ENCODE measurements at places on chromosomes 4 and X. TPM values are rescaled to one million over a fixed set of nuclear protein-coding genes. Genes with fewer than 3 reads are reported as not detected.

VAMP7 gene
- 40.3 TPM for total RNA-seq

HPF1 gene
- total RNA-seq = 23.9 TPM

DNA sequence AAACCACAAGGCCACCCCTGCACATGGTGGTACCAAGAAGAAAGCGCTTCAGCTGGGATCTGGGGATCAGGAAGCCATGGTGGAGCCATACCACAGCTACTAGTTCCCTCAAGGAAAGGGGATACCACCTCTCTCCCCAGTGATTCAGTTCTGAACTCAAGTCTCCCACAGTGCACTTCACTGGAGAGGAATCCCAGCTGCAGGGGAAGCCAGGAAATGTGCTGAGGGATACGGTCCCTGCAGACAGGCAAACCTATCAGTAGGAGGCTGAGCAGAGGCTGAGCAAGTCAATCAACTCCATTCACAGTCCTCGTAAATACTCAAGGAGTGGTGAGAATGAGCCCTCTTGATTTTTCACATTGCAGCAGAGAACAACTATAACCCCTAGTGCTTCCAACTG lies 11.0 kb downstream of the TMEM192 start:
- DNase-seq = no peak

- DNase-seq = peak; percentile 31
Measured at GRCh38 chrX:13059637-13060499, 15.4 kb upstream of the FAM9C start.

DNA sequence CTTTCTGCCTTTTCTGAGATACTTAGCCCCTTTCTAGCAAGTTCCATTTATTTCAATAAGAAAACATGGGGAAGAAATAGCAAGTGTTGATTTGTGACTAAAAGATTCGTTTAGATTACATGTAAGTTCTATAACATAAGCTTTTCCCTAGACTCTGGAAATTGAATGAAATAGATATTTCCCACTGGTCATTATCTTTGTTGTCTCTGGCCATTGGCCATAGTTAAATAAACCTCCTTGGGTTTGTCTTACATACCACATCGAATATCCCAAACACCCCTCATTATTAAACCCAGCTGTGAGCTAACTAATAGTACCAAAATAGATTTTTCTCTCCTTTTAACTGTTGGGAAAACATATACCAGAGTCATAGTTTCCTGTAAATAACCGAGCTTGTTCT lies 534.8 kb downstream of the IQCM start:
- DNase-seq = no peak

DCAF12L2 gene
- 1.4 TPM for total RNA-seq

RPS6KA3 gene
- total RNA-seq = 26.6 TPM

TSC22D3 gene
- total RNA-seq = 17.0 TPM

DNA sequence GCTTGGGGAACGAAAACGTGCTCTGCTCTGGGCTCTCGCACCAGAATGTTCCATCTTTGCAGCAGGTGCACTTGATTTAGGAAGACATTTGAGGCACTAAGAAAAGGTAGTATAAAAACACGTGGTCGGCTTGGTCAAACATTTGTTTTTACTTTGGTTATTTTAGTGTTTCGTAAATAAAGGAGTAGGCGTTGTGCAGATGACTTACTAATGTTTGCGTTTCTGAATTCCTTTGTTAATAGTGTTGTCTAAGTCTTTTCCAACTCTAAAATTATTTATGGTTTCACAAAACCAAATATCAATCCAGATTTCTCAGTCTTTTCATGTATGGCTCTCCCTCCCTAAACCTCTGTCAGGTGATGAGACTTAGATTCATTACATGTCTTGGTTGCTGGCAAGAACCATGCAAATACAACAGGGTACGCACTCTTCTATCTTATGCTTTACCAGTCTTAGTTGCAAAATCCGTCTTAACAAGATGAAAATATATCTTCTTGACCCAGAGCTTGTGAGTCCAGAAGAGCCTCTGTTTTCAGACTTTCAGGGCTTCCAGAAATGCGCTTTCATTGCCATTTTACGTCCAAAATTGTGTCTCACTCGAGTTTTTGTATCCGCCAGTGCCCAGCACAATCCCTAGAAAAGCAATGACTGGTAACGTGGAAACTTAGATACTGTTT lies 686 bp downstream of the MTHFD2L start:
- no peak for DNase-seq

- no peak for DNase-seq
Measured at GRCh38 chr4:109037026-109037425, 265.4 kb downstream of the COL25A1 start.

GRCh38 chr4:150818661-150819060 lies 196.4 kb downstream of the LRBA start:
- DNase-seq = no peak

- no peak for DNase-seq
Measured at GRCh38 chr4:153418558-153418957, 47.6 kb upstream of the TMEM131L start.

USP26 gene
- not detected for total RNA-seq

GRCh38 chrX:19776753-19777152 lies 110.6 kb downstream of the SH3KBP1 start:
- no peak for DNase-seq

PDLIM3 gene
- not detected for total RNA-seq

DNA sequence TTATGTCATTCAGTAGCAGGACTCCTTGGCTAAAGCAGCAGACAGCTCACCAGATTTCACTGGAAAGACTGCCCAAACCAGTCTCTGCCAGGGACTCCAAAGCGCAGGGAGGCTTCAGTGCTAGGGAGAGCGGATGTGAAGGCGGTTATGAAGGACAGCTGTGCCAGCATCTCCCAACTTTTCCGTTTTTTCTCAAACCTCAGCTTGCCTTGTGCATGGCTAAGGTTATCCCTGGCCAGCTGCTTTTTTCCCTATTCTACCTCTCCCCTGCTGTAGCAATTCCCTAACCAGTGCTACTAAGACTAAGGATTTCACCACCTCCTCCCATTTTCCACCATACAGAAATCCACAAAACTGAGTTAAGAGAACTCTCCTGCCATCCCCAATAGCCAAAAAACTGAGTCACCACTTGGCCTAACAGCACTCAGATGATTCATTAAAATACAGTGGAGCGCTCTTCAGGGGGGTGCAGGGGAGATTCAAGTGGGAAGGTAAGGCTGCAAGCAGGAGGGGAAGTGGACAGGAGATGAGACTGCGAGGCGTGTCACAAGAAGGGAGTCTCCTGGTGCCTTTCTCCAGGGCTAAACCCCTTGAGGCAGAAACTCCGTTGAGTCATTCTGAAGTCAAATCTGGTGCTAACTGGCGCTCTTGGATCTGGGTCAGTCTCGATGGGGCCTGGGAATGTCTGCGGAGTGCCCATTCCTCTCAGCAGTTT lies 90.7 kb downstream of the PALLD start:
- DNase-seq = peak; percentile 93

- no peak for DNase-seq
Measured at GRCh38 chrX:150525061-150525919, 43.1 kb upstream of the MTM1 start.

- no peak for DNase-seq
Measured at GRCh38 chr4:108540536-108540935, 79.8 kb upstream of the RPL34 start.

RBM47 gene
- not detected for total RNA-seq

DNA sequence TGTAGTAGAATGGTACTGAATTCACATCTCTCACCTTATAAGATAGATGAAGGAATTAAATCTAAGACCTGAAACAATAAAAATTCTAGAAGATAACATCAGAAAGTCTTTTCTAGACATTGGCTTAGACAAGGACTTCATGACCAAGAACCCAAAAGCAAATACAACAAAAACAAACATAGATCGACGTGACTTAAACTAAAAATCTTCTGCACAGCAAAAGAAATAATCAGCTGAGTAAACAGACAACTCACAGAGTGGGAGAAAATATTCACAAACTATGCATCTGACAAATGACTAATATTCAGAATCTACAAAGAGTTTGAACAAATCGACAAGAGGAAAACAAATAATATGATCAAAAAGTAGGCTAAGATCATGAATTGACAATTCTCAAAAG lies 38.8 kb downstream of the UGT2A3 start:
- no peak for DNase-seq

- DNase-seq = no peak
Measured at GRCh38 chr4:184396570-184397515, 77.5 kb downstream of the IRF2 start.

RADX gene
- 10.1 TPM for total RNA-seq

NAT8L gene
- total RNA-seq = 2.0 TPM

MAMLD1 gene
- total RNA-seq = 0.43 TPM

DNA sequence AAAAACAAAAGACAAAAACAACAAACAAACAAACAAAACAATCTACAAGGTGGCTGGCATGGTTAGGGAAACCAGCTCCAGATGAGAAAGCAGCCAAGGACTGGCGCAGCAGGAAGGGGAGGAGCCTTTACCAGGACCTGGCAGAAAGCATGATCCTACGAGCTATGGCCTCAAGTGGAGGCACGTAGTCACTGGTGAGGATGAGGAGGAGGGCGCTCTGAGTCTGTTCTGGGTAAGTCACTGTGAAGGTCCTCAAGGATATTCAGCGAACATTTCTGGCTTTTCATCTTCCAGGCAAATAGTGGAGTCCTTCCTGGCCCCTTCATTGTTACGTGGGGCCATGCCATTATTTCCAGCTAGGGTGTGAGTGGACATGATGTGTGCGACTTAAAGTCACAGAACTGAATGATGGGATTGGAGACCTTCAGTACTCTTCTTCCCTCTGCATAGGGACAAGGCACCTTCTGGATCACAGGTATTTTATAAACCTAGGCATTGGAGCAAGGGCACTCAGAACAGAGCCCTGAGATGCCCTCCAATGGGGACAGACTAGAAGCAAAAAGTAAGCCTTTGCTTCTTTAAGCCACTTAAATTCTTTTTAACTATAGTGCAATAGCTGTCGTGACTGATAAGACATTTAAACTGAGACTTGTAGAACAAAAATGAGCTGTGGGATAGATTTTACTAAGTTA lies 771.3 kb downstream of the RAB28 start:
- DNase-seq = no peak

BBS7 gene
- 8.1 TPM for total RNA-seq

- no peak for DNase-seq
Measured at GRCh38 chr4:147160908-147161513, 215.3 kb upstream of the TTC29 start.

CENPI gene
- total RNA-seq = 21.9 TPM

- no peak for DNase-seq
Measured at GRCh38 chr4:100848841-100849240, 331.0 kb upstream of the EMCN start.

RHOH gene
- total RNA-seq = not detected

DNA sequence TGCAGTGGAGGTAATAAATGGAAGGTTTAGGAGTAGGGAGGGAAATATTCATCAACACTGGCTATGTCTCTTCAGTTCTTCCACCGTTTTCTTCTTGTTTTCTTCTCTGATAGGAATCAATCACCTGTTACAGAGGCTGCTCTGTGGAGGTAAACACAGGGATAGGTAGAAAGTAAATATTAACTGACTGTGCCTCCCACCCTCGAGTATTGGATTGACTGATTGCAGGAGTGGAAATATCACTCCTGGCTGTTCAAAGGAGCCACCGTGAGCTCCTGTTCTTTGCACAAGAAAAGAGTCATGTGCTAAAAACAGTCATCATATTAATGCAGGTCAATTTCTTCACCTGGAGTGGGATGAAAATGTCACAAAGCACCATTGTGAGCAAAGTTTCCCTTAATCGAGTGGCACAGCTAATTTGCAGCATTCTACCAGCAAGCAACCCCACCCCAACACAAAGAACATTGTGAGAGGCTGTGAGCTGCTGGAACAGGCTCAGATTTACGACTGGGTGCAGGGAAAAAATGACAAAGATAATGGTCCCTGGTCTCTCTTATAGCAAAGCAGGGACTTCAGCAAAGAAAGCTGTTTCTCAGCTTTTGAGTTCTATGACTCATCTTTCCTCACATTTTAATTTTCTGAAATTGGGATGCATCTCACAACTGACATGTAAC lies 113.7 kb upstream of the TSPAN5 start:
- DNase-seq = no peak

SPATA4 gene
- not detected for total RNA-seq

GRCh38 chr4:22345678-22346077 lies 170.2 kb downstream of the ADGRA3 start:
- no peak for DNase-seq

DNA sequence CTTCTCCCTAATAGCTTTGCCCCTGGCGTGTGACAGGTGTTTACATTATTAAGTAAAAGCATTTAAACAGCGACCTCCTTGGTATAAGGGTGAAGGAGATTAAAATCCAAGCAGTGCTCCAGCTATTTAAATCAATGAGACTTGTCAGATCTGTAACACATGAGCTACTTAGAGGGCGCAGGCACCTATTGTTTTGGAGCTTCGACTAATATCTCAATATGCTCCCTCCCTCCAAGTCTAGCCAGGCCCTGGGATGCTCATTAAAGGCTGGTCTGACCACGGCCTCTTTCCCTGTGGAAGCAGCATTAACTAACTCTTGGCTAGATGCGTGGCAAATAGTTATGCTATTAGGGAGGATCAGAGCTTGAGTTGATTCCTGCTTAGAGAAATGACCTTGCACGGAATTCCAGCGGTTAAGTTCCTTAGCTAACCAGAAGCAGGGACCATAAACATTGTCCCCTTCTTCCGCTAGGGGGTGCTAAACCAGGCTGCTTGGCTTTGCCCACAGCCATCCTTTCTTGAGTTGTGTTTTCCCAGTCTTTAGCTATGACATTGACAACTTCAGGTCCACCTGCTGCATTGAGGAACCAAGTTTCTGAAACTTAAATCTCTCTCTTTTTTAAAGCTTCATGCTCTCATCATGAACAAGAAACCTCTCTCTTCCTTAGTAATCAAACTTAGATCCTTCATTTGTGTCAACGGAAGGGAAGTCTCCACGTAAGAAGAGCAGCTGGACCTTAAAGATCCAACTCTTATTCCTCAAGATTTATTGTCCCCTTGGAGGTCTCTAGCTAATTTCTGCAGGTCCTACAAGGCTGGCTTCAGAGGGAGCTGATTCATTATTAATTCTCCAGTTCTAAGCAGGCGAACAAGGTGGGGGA lies 80.7 kb upstream of the IGFBP7 start:
- DNase-seq = peak; percentile 2

GRCh38 chr4:18111081-18111480 lies 89.5 kb upstream of the LCORL start:
- no peak for DNase-seq

DRD5 gene
- total RNA-seq = not detected

- no peak for DNase-seq
Measured at GRCh38 chrX:119028733-119029330, 44.0 kb upstream of the CT47C1 start.

PACRGL gene
- 8.4 TPM for total RNA-seq

NLRP2B gene
- not detected for total RNA-seq

- no peak for DNase-seq
Measured at GRCh38 chr4:76801621-76802235, 96.2 kb downstream of the SOWAHB start.

- peak; percentile 27 for DNase-seq
Measured at GRCh38 chrX:139930916-139931645, 1.8 kb downstream of the ATP11C start.

MAGIX gene
- total RNA-seq = 1.1 TPM
